ENCODE measurements at places on chromosomes 7 and 10.

- DNase-seq = no peak
Observed at GRCh38 chr7:77537136-77537777, at the start of gene PTPN12. TSS of gene PTPN12 (plus strand) at chr7:77537295. CDS start at chr7:77537547, 252 bp downstream.

GRCh38 chr7:37540917-37541316, 92.3 kb upstream of the ELMO1 start:
- no peak for DNase-seq

DNA sequence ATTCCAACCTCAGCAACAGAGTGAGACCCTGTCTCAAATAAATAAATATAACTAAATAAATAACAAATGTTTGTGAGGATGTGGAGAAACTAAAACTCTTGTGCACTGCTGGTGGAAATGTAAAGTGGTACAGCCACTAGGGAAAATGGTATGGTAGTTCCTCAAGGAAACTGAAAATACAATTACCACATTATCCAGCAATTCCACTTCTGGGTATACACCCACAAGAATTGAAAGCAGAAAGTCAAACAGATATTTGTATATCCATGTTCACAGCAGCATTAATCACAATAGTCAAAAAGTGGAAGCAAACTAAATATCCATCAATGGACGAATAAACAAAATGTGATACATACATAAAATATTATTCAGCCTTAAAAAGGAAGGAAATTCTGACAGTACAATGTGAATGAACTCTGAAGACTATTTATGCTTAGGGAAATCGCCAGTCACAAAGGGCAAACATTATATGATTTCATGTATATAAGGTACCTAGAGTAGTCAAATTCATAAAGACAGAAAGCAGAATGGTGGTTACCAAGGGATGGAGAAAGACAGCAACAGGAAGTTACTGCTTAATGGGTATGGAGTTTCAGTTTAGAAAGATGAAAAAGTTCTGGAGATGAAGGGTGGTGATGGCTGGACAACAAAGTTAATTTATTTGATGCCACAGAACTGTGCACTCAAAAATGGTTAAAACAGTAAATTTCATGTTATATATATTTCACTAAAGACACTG, 9.8 kb downstream of the ARHGAP12 start:
- DNase-seq = no peak

DNA sequence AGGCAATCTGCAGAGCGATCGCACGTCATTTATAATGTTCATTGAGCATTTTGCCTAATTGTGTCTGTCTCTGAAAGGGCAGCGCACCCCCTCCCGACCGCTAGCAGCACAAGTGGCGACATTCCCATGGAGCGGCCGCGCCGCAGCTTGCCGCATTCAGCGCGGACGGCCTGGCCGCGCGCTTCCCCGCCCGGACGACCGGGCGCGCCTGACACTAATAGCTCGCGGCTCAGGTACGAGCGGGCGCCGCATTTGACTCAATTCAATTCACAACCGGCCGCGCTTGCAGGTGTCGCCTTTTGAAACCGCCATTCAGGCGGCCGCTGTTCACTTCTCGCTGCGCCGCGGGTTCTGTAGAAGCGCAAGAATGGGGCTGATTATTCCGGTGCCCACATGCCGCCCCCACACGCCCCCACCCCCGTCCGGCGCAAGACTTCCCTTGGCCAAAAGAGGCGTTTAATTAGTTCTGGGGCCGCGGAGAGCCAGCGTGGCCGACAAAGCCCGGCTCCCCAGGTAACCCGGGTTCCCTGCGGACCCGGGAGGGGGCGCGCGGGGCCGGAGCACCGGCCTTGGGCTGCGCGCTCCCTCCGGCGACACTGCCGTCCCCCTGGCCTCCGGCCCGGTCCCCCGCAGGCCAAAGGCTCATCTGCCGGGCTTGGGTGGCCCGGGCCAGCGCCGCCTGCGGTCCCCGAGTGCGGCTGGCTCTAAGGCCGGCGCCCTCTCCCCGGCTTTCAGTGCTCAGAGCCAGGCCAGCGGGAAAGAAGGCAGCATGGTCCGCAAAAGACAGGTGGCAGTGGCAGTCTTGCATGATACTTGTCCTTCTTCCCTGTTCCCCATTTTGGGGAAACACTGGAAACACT, 18.7 kb upstream of the PTF1A start:
- DNase-seq = no peak

GRCh38 chr7:142091961-142092360, 19.6 kb upstream of the MGAM2 start:
- no peak for DNase-seq
